ENCODE measurements at places on chromosomes 5 and 9.

DNA sequence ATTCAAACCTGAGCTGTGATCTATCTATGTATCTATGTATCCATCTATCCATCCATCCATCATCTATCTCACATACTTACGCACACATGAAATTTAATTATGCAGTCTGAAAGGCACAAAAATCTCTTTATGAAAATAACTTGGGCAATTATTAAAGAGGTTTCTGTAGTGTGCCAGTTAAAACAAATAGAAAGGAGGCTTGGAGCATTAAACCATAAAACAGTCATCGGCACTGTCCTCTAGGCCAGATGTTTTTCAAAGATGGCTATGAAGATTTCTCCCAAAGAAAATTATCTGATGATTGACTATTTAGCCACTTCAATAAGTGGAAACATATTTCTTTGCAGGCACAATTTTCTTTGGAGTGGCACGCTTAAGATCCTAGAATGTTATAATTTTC, 392.5 kb upstream of the RPS23 start:
- DNase-seq: no peak

DNA sequence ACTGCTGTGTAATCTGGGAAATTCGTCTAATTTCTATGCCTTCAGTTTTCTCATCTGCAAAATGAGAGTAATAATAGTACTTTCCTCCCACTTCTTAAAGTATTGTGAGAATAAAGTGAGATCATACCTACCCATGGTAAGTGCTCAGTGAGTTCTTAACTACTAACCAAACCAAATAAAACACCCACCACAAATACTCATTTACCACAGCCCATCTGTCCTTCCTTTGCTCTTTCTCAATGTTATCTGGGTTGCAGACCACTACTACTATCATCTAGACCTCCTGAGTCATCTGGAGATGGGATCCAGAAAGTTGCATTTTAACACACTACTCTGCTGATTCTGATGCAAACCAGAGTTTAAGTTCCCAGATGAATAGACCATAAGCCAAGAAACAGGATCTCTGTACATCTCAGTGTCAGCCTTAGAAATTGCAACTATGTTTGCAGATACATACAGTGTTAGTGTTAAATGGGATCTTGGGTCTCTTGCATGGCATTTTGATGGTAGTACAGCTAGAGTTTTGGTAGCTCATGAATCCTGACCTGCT, 105.4 kb upstream of the ATP10B start:
- DNase-seq: no peak

DNA sequence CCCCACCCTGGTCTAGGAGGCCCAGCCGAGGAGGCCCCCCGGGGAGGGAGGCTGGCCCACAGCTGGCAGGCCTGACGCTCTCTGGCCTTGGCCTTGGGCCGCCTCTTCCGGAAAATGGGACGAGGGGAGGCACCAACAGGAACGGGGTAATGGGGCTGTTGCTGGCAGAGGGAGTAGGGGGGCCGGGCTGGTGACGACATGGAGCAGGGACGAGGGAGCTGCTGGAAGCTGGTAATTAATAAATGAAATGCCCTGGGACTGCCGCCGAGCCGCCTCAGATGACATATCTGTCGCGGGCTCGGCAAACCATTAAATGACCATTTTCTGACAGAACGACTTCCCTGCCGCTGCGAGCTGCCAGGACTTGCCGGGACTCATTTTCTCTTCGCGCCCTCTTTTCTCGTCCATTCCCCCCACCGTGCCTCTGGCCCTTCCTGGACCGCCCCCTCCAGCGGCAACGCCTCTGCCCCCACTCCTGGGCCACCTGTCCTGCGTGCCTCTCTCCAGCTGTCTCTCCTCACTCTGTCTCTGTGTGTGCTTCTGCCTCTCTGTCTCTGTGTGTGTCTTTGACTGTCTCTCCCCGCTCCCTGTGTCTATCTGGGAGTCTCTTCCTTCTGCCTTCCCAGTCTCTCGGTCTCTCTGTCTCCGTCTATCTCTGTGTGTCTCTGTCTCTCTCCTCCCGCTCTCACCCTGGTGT, 215.7 kb downstream of the PAX5 start:
- no peak for DNase-seq

GRCh38 chr5:136308212-136308795, 57.0 kb downstream of the TRPC7 start:
- DNase-seq: no peak

- no peak for DNase-seq
Measured at GRCh38 chr9:129888293-129889121, 53.2 kb downstream of the USP20 start.

DNA sequence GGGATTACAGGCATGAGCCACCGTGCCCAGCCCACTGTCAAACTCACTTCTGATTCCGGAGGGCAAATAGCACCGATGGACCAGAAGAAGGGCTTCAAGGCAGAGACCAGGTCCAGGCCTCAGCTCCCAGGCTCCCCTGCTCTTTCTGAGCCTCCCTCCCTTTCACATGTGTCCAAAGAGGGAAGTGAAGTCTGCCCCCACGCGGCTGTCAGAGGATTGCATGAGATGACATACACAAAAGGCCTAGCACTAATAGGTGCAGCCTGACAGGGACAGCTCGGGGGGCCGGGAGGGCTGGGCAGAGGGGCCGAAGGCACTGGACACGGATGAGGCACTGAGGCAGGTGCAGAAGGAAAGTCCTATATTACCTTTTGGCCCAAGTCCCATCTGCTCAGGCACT, 16.1 kb downstream of the FBP1 start:
- DNase-seq: no peak

GRCh38 chr5:95878417-95879323, 56.1 kb upstream of the GLRX start:
- no peak for DNase-seq

- no peak for DNase-seq
Measured at GRCh38 chr5:71697967-71698366, 21.1 kb upstream of the CARTPT start.

- DNase-seq: no peak
Measured at GRCh38 chr9:37983381-37984067, 79.6 kb upstream of the SLC25A51 start.

- DNase-seq: peak; percentile 15
Measured at GRCh38 chr9:134328341-134328840, 2.1 kb downstream of the RXRA start.

- DNase-seq: no peak
Measured at GRCh38 chr9:121768416-121769015, 117.1 kb downstream of the DAB2IP start.

GRCh38 chr5:2748861-2749513, 2.5 kb downstream of the IRX2 start:
- no peak for DNase-seq

- DNase-seq: no peak
Measured at GRCh38 chr5:44640945-44641456, 167.7 kb upstream of the MRPS30 start.

GRCh38 chr5:33888587-33888986, 3.2 kb downstream of the ADAMTS12 start:
- DNase-seq: no peak

DNA sequence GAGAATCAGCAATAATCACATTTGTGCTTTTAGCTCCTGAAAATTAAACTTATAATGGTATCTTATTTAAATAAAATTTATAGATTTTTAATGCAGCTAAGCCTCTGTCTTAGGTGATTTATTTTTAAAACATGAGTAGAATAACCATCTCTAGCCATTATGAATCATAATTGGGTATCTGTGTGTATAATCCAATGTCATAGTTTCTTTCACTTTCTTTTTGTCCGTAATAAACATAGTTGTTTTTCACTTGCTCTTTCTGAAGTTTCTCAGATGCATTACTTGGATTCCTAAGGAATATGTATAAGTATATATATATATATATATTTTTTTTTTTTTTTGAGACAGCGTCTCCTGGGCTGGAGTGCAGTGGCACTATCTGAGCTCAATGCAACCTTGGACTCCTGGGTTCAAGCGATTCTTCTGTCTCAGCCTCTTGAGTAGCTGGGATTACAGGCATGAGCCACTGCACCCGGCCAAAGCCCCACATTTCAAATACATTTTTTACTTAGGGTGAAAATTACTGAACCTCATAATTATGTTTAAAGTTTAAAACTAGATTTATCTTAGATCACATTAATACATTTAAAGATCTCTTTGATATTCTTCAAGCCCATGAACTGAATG, 377.1 kb downstream of the PRDM9 start:
- no peak for DNase-seq

GRCh38 chr5:59178482-59178881, 595.6 kb downstream of the RAB3C start:
- no peak for DNase-seq

DNA sequence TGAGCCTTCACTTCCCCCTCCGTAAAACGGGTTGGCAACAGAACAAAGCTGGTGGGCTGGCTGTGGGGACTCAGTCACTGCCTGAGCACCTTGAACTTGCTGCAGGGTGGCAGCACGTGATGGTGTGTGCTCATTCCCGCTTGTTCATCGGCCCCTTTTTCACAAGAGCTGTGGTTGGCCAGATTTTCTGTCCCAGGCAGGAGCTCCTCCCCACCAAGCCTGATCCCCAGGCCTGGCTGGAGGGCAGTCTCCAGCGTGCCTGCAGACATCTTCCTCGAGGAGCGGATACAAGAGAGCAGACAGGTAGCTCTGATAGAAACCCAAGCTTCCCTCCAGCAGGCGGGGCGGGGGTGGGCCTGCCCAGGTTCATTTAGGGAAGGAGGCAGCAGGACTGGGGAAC, 61.9 kb upstream of the ORM1 start:
- no peak for DNase-seq

GRCh38 chr9:134176599-134176968, 12.2 kb upstream of the RNU6ATAC start:
- DNase-seq: no peak

DNA sequence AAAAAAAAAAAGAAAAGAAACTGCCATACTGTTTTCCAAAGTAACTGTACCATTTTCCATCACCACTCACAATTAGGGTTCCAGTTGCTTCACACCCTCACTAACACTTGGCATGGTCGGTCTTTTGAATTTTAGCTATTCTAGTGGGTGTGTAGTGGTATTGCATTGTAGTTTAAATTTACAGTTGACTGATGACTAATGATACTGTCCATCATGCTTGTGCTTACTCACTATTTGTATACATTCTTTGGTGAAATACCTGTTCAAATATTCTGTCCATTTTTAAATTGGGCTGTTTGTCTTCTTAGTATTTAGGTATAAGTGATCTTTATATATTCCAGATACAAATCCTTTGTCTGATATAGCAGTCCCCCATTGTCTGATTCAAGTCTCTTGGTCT, 36.2 kb upstream of the ZNF169 start:
- no peak for DNase-seq

- no peak for DNase-seq
Measured at GRCh38 chr9:69532396-69532795, 139.8 kb downstream of the APBA1 start.

DNA sequence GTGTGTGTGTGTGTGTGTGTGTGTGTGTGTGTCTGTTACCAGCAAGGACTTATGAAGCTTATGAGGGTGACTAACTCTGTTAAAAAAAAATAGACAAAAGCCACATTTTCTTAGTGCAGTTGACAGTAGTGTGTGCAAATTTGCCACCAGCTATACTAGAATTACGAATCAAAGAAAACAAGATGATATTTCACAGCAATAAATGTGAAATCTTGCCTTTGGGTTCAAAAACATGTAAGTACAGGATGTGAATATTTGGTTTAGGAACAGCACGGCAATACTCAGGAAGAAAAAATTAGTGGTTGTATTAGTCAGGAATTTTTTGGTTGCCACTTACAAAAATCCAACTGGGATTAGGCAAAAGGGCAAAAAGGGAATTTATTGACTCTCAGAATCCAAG, 117.4 kb downstream of the NPR3 start:
- no peak for DNase-seq

DNA sequence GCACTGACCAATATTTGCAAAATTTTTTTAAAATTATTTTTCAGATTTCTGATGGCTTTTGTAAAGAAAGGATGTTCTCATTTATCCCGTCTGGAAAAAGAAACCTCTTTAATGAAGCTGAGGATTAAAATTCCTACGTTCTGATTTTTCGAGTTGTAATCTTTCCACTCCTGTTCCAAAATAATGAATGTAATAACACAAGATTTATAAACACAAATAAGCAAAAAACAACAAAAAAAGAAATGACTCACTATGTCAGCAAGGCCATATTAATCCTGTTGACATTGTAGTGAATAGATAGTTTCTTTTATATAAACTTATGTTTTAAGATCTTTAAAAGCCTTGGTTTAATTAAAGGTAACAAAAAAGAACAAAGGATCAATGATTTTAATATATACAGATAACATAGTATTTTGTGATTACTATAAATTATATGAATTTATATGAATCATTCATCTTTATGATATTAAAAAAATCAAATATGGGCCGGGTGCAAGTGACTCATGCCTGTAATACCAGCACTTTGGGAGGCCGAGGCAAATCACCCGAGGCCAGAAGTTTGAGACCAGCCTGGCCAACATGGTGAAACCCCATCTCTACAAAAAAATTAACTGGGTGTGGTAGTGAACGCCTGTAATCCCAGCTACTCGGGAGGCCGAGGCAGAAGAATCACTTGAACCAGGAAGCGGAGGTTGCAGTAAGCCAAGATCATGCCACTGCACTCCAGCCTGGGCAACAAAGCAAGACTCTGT, 336.6 kb upstream of the DAB2 start:
- DNase-seq: no peak

- no peak for DNase-seq
Measured at GRCh38 chr9:123486431-123486830, 130.4 kb downstream of the CRB2 start.

Measured in foreskin melanocyte (primary cell).